CD4-positive, alpha-beta T cell treated with Interferon gamma for 1 hour (primary cell): ENCODE measurements at places on chromosomes 5 and 9.

DNA sequence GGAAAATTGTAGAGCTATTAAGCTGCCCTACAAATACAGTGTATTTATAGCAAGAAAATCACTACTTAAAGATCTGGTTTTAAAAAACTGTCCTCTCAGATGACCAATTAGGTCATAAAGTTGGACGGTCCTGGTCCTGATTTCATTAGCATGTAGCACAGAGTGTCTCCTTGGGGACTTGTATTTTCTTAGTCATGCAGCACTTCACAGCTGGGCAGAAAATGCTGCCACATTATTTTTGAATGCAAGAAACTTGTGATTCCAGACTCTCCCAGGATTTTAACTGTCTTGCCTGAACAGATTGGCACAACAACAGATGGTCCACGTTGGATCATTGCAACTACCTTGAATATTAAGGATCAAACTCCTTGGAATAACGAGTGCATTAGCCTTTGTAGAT is 348.1 kb upstream of the SGCD start:
- no peak for DNase-seq

GRCh38 chr5:142385194-142385593 is 60.4 kb upstream of the SPRY4 start:
- no peak for DNase-seq

- no peak for DNase-seq
These were observed 383.3 kb upstream of the RPS23 start for GRCh38 chr5:82661462-82661861.

DNA sequence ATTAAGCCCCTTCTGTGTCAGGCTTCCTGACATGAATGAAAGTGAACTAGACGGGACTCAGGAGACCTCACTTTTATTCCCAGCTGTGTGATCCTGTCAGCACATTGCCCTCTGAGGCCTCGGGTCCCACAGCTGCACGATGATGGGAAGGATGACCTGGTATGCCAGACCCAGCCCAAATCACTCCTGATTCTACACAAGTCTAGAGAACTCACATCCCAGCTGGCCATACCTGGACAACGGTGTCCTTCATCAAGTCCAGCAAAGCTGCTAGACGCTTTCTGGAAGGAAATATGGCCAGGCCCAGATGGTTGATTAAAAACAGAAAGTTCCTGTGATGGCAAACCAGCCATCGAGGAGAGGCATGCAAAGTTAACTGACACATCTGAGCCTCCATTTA is 118.0 kb upstream of the FSTL4 start:
- no peak for DNase-seq

DNA sequence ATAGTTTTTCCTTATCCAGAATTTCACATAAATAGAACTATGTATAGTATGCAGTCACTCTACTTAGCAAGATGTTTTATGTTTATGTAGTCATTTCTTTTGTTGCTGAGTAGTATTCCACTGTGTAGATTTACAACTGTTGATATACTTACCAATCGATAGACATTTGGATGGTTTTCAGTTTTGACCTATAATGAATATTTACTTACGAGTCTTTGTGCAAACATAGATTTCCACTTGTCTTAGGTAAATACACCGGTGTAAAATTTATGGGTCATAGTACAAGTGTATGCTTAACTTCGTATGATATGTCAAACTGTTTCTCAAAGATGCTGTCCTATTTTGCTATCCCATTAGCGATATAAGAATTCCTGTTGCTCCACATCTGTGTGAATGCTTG is 19.7 kb upstream of the OR2K2 start:
- no peak for DNase-seq

- DNase-seq: no peak
These were observed 48.0 kb downstream of the IPO11 start for GRCh38 chr5:62460578-62460983.

- DNase-seq: peak; percentile 87
These were observed 72.3 kb downstream of the ICE1 start for GRCh38 chr5:5494489-5495402.

GRCh38 chr5:150616506-150616905 is 24.0 kb upstream of the SYNPO start:
- no peak for DNase-seq

- no peak for DNase-seq
These were observed 11.1 kb upstream of the RALGDS start for GRCh38 chr9:133132174-133132573.

- DNase-seq: no peak
These were observed 203.7 kb upstream of the TAS2R1 start for GRCh38 chr5:9833871-9834270.

GRCh38 chr5:135873831-135874230 is 21.8 kb downstream of the IL9 start:
- DNase-seq: no peak

DNA sequence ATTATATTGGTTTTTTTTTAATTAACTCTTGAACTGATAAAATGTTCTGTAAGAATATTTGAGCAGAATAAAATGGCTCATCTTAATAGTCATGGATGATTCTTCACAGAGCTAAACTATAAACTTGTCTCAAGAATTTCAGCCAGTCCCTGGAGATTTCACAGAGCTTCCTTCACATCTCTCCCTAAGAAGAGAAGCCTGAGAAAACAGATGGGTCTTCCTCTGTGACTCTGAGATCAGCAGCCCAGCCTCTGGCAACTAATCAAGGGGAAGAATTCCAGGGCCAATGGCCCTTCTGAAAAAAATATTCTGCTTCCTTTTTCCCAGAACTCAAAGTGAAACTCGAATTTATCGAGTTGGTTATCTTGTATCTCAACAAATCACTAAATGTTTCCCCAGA is 122.2 kb upstream of the ITGA1 start:
- DNase-seq: no peak

GRCh38 chr5:138947780-138948179 is 72.6 kb upstream of the LRRTM2 start:
- no peak for DNase-seq

- no peak for DNase-seq
These were observed 179.3 kb downstream of the SLC12A2 start for GRCh38 chr5:128262911-128263310.

- DNase-seq: no peak
These were observed 198.4 kb upstream of the NR3C1 start for GRCh38 chr5:143601917-143602333.

DNA sequence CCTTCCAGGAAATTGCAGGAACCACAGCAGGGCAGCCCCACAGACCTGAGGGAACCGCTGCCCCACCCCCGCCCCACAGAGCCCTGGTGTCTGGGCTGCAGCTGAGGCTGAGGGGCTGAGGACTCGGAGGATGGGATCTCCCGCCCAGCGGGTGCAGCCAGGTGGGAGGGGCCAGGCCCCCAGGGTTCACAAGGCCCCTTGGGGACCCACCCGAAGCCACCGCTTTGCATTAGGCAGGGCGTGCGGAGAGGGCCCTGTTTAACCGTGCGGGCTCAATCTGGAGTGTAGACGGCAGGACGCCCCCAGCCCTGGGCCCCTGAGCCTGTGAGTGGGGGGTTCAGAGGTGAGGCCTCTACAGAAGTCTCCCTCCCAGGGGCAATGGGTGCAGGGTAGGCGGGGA is 10.8 kb downstream of the NOTCH1 start:
- peak; percentile 28 for DNase-seq

DNA sequence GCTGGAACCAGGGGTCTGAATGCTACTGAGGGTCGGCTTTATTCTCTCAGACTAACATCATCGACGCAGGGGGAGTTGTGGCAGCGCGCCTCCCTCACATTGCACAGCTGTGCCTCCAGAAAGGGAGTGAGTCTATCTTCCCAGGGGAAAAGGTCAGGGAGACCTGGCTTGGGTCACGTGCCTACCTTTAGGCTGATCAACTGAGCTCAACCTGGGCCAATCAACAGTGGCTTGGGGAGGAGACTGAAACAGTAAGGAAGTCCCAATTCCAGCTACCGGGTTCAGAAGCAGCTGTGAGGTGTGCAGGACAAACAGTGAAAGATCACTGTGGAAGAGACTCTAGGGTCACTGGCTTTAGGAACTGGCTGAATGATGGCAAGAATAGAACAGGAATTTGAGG is 14.3 kb downstream of the SNX30 start:
- DNase-seq: no peak

GRCh38 chr5:181121675-181122561 is 9.1 kb downstream of the OR2V1 start:
- no peak for DNase-seq

DNA sequence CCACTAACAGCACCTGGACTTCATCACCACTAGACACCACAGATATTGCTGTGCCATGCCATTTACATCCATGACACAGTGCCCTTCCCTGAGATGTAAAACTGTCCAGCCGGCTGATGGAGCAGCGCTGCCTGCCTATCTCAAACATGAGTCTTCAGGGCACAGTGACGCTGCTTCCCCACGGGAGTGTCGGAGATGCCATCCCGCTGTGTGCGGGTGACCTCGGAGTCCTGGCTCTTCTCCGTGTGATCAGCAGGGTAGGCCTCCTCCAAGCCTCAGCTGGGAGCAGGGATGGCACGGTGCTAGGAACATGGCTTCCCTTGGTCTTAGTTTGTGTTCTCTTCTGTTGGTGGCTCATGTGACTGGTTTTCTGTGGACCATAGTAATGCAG is 130.3 kb upstream of the FAM120A start:
- DNase-seq: no peak

DNA sequence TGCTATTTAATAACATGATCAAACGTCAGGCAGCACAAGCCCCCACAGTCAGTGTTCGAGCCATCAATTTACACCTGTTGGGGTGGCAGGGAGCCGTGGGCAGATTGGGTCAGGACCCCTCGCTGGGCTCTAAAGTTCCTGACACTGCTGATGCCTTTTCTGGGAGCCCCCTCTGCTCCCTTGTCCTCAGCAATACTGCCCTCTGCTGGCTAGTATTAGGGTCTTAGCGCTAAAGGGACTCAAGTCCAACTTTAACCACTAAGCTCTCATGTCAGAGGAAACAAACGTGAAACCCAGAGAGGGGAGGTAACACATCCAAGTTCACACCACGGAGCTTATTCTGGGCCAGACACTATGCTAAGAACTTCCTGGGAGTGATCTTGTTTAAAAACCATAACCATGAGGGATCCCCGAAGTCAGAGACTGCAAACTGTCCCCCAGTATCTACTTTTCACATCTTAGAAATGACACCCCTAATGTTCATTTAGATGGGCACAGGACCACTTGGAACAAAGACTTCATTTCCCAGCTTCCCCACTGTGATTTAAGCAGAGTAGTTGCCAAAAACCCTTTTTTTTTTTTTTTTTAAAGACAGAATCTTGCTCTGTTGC is 20.4 kb downstream of the ANKS6 start:
- DNase-seq: peak; percentile 16

GRCh38 chr9:91059713-91060112 is 258.1 kb downstream of the SYK start:
- DNase-seq: no peak
